ENCODE measurements at places on chromosomes 5 and 9.

DNA sequence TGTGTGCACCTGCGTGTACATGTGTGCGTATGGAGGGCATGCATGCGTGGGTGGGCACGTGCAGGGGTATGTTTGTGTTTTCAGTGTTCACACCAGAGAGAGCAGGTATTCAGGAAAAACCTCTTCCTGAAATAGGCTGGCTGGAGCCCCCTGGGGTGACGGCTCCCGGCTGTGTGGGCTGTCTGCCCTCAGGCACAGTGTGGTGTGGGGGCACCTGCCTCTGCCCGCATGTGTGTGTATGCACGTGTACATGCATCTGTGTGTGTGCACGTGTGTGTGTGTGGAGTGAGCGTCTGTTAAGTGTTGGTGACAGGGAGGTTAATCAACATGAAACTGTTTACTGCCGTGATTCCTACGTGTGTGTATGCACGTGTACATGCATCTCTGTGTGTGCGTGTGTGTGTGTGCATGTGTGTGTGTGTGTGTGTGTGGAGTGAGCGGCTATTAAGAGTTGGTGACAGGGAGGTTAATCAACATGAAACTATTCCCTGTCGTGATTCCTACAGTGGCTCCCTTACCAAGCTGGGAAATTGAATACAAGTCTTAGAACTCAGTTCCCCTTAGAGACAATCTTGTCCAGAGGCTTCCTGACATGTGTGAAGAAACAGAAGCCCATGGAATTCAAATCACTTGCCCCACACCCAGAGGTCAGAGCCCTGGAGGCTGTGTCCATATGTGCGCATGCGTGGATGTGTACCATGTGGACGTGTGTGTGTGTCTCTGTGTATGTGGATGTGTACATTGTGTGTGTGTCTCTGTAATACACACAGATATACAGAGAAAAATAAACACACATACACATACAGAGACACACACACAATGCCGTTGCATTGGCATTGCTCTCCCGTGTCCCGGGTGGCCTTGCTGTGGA is 372.4 kb upstream of the IRX4 start:
- DNase-seq = no peak

GRCh38 chr5:63032343-63032742 is 453.7 kb downstream of the LRRC70 start:
- DNase-seq = no peak

GRCh38 chr9:3733039-3733408 is 207.2 kb upstream of the RFX3 start:
- no peak for DNase-seq

DNA sequence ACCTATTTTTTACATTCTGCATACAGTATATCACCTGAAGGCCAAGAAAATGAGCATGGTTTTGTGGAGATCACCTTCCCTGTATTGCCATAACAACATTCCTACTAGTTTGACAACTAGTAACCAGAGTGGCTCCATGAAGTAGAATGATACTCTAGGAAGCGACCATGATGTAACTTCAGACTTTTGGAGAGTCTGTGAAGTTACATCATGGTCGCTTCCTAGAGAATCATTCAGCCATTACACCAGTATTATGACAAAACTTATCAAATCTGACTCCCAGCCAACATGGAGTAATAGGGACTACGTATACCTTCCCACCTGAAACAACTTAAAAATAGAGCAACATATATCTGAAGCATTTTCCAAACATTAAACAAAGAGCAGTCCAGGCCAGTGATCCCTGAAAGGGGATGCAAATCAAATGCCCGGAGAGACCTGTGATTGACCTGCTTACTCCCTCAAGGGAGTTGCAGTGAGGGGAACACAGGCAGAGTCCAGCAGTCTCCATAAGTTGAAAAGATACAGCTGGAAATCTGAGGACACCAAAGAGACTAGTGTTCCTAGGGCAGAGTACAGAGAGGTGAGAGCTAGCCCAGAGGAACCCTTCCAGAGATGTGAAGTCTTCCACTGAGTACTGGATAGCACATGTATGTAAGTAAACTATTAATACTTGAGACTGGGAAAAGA is 7.8 kb downstream of the ECM2 start:
- no peak for DNase-seq

- no peak for DNase-seq
Measured at GRCh38 chr5:134993161-134993560, 25.5 kb downstream of the CATSPER3 start.

Measured in smooth muscle cell of the brain vasculature (primary cell).